Small intestine (tissue), 16 donors: ENCODE measurements at places on chromosomes 16 and 17.

DNA sequence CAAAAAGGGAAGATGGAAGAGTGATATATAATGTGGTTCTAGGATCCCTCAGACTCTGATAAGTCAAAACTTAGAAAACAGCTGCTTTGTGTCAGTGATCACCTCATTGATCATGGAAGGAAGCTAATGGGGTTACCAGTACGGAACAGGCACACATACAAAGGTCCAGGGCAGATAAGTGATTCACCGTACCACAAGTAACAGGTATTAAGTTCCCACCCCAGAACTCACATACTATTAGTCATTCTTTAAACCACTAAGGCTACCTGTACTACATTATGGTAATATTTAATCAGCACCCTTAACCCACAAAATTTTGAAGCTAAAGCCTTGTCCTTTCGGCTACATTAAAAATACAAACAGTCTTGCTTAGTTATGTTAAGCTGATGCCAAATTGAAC lies 17.4 kb downstream of the RNF43 start:
- no peak for DNase-seq

GRCh38 chr17:33695431-33695830 lies 402.3 kb upstream of the ASIC2 start:
- DNase-seq: no peak

- no peak for DNase-seq
These were observed 29.9 kb upstream of the OR1G1 start for GRCh38 chr17:3157218-3157617.

DNA sequence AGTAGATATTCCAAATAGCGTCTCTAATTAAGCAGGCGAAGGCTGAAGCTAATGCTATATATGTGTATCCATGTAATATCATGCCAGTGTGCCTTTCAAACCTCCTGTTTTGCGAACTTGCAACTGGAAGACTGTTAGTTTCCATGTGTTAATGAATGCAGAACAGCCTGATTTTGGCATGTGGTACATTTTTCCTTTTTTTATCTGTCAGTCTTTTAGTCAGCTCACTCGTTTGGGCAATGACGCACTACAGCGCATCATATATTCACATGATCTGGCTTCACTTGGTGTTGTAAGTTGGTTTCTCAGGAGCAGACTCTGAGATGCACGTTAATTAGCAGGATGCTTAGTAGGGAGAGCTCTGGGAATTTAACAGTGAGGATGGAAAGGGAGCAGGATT lies 210.4 kb upstream of the CA10 start:
- DNase-seq: no peak

- no peak for DNase-seq
These were observed 16.9 kb downstream of the SCN4A start for GRCh38 chr17:63955791-63956190.

DNA sequence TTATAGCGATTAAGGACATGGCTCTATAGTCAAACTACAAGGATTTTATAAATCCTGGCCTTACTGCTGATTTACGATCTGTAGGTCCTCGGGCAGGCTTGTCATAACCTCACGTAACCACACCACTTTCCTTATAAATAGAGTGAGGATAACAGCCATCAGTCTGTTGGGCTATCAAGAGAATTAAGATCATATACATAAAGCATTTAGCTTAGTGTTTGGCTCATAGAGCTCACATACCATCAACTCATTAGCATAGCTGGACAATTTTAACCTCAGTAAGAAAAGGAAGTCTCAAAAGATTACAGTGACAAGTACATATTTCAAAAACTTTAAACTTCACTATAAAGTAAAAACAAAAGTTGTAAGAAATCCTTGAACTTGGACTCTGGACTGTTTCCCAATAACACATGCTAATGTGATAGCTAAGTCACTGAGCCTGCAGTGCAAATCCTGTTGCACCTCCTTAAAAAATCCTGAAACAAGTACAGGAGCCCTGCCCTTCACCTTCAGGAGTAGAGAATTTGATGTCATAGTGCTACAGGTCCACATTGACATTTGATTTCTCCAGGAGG lies 20.8 kb upstream of the CLEC3A start:
- peak; percentile 68 for DNase-seq

DNA sequence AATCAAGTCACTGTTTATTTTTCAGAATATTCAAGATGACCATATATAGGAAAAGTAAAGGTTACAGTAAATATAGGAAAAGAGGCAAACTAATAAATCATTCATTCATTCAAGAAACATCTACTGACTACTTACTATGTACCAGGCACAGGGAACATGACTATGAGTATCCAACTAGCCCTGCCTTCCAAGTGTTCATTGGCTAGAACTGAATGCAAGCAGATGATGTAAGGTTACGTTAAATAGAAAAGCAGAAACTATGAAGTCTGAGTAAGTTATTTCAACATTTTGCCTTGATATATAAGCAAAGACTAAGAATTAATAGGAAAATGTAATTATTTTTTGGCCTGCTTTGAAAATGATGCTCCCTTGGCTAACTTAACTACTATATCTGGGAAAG lies 36.7 kb downstream of the SPAG9 start:
- no peak for DNase-seq

DNA sequence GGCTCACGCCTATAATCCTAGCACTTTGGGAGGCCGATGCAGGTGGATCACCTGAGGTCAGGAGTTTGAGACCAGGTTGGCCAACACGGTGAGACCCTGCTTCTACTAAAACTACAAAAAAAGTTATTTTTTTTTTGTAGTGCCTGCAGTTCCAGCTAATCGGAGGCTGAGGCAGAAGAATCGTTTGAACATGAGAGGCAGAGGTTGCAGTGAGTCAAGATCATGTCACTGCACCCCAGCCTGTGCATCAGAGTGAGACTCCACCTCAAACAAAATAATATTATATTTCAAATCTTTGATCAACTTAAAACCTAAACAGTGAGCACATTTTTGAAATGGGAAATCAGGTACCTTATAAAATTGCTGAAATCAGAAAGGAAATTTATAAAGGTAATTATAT lies 36.5 kb downstream of the NCOR1 start:
- no peak for DNase-seq

GRCh38 chr17:81111066-81111465 lies 54.2 kb upstream of the PVALEF start:
- no peak for DNase-seq

DNA sequence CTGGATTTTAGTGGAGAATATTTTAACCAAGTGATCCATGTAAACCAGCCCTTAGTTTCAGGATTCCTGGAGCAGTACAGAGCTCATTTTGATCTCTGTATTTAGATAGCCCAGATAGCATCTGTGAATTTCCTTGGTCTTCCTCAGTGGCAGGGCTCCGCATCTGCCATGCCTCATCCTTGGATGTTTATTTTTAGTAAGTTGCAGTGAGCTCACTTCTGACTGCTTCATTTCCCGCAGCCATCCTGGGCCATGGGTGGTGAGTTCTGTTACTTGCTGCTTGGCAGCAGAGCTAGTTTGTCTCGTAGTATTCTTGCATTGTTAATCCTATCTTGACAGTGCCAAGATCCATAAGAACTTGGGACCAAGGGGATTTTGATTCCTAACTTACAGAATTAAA lies 33.7 kb downstream of the IST1 start:
- DNase-seq: no peak

GRCh38 chr16:66318505-66318904 lies 48.0 kb upstream of the CDH5 start:
- DNase-seq: no peak

DNA sequence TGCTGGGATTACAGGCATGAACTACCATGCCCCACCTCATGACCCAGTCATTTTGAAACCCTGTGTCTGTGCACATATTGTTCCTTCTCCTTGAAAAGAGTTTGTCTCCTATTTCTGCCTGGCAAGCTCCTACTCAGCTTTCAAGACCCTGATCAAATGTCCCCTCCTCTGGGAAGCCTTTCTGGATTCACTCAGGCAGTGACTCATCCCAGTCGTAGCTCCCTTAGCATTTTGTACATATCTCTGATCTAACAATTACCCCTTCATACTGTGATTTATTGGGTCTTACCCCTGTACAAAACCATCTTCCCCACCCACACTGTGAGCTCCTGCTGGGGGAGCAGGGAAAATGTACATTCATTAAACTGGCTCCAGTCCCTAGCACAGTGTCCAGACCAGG lies 18.1 kb upstream of the ABCC12 start:
- DNase-seq: no peak

DNA sequence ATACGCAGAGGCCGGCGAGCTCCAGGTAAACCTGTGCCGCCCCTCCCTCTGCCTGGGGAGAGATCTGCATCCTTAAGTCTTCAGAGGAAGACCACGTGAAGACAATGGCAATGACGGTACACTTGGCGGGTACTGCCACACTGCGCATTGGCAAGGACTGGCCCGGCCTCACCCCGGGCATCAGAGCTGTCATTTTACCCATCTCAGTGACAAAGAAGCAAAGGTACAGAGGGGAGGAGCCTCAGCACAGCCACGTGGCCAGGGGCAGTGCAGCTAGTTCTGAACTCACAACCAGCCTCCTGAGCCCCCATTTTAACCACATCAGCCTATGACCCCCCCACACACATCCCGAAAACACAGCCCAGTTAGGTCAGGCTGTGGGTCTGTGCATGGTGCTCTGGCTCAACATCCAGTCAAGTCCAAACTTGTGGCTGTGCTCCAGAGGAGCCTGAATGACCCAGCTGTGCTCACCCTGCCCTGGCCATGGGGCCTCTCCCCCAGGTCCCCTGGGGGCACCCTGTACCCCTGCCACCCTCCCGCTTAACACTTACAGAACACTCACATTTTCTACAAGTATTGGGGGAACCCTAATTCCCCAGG lies 80.6 kb downstream of the C16orf95 start:
- DNase-seq: no peak
